ENCODE measurements at places on chromosomes 2 and 18.
A peak's percentile ranks its signal among the peaks of the same experiment; 100 is the strongest.

- no peak for DNase-seq
Observed at GRCh38 chr2:18445433-18446320, 114.8 kb downstream of the RDH14 start.

DNA sequence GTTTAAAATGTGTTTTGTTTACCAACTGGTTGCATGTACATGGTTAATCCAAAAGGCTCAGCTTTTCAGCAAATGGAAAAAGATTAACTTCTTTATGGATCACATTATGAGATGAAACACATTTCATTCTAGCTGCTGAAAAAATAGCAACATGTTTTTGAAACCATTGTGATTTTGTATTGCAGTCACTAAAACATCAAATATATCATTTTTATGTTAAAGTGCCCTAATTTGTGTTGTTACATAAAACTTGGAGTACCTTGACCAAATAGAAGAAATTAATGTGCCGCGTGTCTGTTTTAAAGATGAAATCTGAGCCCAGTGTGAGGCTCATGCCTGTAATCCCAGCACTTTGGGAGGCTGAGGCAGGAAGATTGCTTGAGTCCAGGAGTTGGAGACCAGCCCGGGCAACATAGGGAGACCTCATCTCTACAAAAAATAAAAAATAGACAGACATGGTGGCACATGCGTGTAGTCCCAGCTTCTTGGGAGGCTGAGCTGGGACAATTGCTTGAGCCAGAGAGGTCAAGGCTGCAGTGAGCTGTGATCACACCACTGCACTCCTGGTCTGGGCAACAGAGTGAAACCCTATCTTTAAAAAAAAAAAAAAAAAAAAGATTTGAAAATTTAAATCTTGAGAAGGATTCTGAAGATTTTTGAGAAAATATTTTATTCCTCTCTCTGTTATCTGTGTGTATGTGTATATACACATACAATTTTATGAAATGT, 96.6 kb downstream of the FMNL2 start:
- no peak for DNase-seq

DNA sequence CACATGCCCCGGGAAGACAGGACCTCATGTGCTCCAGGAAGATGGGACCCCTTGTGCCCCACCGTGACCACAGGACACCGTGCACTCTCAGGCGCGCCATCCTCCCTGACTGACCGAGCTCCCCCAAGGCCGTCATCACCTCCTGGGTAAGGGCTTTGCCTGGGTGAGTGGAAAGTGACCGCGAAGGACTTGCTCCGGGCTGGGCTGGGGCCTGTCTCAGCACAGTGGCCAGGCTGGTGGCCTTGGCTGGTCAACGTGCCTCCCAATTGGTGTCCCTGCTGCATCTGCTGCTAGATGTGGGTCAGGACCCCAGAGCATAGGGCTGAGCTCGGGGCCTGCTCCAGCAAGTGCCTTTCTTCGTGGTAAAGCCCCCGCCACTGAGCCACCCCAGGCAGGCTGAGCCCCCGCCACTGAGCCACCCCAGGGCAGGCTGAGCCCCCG, 69.7 kb upstream of the CTDP1 start:
- no peak for DNase-seq

DNA sequence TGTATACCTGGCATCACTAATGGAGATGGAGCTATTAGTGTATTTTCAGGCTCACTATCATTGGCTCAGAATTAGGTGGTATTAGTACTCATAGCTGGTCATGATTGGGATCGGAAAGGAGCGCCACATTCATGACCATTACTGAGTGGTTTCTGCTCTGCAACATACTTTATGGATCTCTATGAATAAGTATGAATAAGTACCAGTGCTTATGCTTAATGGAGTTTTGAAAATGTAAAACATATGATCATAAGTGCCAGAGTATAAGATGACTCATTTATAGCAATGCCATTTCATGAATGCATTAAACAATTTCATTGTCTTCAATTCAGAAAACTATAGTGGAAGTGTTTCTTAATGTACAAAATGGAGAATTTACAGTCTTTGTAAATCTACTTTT, 156.7 kb downstream of the GALNT3 start:
- DNase-seq = no peak

GRCh38 chr2:202716953-202717597, 82.3 kb downstream of the FAM117B start:
- DNase-seq = no peak

DNA sequence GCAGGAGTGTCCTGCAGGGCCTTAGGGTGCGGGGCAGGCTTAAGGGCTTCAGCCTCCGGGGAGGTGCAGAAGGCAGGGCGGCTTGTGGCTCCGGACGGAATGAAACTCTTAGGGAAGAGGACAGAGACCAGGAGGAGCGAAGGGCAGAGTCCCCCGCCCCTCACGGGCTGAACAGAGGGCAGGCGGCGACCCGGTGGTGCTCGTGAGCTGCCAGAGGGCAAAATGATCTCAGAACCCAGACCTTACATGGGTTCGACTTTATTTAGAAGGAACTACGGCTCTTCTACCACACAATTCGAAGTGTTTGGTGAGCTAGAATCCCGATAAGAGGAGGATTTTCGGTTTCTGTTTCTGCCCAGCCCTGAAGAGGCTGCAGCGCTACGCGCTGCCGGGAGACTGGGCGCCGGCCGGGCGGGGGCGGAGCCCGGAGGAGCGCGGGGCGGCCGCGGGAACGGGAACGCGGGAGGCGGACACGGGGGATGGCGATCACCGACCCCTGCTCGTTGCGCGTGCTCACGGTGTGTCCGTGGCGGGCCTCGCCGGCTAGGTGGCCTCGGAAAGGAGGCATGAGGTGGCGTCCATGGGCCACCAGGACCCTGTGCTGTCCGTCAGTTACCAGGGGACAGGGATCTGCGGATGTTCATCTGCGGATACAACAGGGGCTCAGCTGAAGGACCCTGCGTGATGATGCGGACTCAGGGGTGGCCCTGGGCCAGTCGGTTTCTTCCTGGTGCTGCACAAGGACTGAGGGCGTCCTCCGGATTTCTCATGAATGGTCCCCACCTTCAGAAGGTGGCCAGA, 4.2 kb upstream of the SP100 start:
- peak; percentile 30 for DNase-seq

DNA sequence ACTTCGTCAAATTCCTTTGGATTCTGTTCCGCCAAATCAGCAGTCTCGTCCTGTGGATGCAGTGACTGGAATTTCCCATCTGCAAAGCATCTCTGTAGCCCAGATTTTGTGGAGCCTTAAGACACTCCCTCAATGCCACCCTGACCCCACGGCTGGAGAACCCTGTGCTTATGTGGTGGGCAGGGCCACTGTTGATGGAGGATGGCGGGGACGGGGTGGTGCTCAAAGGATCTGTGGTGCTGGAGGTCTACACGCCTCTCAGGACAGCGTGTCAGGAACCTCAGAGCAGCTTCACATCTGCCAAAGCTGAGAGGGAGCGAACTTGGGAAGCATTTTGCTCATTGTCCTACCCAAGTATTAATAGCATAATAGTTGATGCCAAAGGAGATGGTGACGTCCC, 200.1 kb downstream of the MGAT5 start:
- no peak for DNase-seq

- DNase-seq = no peak
Observed at GRCh38 chr18:48922801-48923730, 27.7 kb downstream of the SMAD7 start.

DNA sequence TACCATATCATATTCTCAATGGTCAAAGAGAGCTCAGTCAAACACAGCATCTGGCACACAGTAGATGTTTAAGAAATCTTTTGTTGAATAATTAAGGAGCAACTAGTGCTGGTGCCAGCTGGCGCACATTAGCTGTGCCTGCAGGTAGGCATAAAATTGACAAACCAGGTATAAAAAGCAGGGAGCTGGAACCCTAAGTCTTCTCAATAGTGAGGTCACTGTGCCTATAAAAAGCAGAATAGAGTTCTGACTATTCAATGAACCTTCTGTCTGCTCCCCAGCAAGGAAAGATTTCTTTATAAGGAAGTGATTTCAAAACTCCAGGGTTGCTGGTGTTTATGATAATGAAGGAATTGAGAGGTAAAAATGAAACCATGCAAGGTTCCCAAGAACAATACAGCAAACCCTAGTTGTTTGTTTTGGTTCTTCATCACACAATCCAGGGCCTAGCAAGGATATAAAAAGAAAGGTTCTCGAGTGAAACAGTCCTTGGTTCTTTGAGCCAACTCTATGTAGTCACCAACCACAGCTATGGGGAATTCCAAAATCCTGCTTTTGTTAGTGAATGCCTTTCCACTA, 76.1 kb downstream of the THADA start:
- DNase-seq = no peak

GRCh38 chr18:14085770-14086457, 46.3 kb downstream of the ZNF519 start:
- DNase-seq = no peak

All from stimulated activated CD8-positive, alpha-beta memory T cell treated with anti-CD3 and anti-CD28 coated beads, Interleukin-2, amount 100 ng/mL, for 1 hour (primary cell).